ENCODE measurements at places on chromosomes 12 and 14.

- DNase-seq = no peak
Measured at GRCh38 chr12:53466640-53467039, 14.7 kb downstream of the PCBP2 start.

- DNase-seq = no peak
Measured at GRCh38 chr12:78970041-78970440, 105.5 kb downstream of the SYT1 start.

DNA sequence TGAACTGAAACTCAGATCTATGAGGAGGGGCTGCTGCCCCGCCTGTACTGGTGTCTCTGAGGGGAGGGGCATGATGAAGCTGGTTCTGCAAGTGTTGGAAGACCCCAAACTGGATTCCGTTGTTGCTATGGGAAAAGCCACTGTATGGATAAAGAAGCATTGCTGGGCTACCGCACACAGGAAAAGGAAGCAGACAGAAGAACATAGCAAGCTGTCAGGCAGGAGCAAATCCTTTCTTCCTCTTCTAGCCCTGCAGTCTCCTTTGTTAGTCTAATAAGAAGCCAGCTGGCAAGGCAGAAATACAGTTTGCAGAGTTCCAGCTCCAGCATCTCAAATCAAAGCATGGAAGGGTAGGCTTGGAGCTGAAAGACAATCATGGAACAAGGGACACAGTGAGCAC lies 26.3 kb upstream of the NR1H4 start:
- DNase-seq = no peak

DNA sequence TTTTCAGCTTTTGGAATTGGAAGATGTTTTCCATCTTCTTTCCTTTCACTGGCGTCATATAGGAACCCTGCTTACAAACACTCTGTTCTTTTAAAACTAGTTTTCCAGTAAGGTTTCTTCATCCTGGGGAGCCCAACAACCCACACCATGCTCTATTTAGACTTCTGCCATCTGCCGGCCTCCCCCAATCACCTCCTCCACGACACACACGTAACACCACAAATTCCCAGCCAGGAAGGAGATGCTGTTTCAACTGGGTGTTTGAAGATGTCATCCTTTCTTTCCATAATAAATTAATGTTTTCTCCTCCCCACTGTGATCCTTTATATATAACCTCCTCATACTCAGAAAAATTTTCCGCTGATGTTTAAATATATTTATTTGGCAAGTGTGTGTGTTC lies 231.4 kb upstream of the DDHD1 start:
- no peak for DNase-seq
